ENCODE measurements at places on chromosomes 2 and 18.

- DNase-seq: no peak
Measured at GRCh38 chr18:56910237-56910636, 236.7 kb upstream of the BOD1L2 start.

- DNase-seq: no peak
Measured at GRCh38 chr2:207135801-207136457, 29.8 kb downstream of the KLF7 start.

- no peak for DNase-seq
Measured at GRCh38 chr2:120346026-120346666, at the start of gene INHBB. Gene INHBB (plus strand): TSS chr2:120346136. CDS start chr2:120346189, 53 bp downstream.

GRCh38 chr2:20050104-20050645 is 1.3 kb downstream of the LAPTM4A start:
- DNase-seq: peak; percentile 34

- DNase-seq: peak; percentile 9
Measured at GRCh38 chr2:171044416-171044815, 115.4 kb downstream of the GORASP2 start.

DNA sequence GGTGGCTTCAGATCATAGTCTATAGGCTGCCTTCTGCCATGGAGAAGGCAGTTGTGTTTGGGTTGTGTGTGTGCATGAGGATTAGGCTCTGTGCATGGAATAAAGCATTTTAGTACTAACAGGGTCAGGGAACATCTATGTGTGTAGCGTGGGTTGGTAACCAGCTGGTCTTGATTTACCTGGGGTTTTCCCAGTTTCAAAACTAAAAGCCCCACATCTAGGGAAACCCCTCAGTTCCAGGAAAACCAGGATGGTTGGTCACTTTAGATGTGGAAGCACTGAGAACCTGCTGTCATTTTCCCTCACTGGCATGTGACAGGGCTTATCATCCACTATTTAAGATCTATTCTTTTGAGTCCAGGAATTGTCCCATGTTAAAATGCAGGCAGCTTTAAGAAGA is 116.3 kb downstream of the POLE4 start:
- DNase-seq: no peak

GRCh38 chr2:37427241-37427640 is 82.8 kb downstream of the QPCT start:
- DNase-seq: no peak

GRCh38 chr2:43791035-43791765 is 17.4 kb downstream of the DYNC2LI1 start:
- no peak for DNase-seq

DNA sequence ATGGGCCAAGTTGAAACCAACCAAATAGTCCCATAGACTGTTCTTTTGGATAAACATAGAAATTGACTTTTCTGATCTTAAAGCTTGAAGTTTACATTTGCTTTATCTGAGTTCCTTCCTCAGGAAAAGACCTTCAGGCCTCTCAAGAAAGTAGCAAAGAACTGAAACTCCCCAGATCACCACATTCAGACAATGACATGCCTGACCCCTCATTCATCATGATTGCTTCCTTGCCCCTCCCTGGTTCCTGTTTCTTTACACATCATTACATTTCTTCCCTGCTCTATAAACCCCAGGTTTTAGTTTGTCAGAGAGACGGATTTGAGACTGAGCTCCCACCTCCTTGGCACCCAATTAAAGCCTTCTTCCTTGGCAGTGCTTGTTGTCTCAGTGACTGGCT is 83.6 kb upstream of the ST3GAL5 start:
- DNase-seq: no peak

GRCh38 chr2:133326652-133327397 is 241.4 kb downstream of the NCKAP5 start:
- DNase-seq: no peak

- no peak for DNase-seq
Measured at GRCh38 chr2:101985101-101985792, 6.5 kb upstream of the IL1R2 start.

DNA sequence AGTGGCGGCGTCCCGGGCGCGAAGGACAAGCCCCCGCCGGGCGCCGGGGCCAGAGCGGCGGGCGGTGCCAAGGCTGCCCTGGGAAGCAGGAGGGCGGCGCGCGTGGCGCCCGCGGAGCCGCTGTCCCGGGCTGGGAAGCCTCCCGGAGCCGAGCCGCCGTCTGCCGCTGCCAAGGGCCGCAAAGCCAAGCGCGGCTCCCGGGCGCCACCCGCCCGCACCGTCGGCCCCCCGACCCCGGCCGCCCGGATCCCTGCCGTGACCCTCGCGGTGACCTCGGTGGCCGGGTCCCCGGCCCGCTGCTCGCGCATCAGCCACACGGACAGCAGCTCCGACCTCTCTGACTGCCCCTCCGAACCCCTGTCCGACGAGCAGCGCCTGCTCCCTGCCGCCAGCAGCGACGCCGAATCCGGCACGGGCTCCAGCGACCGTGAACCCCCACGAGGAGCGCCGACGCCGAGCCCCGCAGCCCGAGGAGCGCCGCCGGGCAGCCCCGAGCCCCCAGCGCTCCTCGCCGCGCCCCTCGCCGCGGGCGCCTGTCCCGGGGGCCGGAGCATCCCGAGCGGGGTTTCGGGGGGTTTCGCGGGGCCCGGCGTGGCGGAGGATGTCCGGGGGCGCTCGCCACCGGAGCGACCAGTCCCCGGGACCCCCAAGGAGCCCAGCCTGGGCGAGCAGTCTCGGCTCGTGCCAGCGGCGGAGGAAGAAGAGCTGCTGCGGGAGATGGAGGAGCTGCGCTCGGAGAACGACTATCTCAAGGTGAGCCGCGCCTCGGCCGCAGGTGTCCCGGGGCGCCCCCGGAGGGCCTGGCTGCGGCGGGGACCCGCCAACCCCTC is 820 bp downstream of the MTCL1 start:
- DNase-seq: no peak

DNA sequence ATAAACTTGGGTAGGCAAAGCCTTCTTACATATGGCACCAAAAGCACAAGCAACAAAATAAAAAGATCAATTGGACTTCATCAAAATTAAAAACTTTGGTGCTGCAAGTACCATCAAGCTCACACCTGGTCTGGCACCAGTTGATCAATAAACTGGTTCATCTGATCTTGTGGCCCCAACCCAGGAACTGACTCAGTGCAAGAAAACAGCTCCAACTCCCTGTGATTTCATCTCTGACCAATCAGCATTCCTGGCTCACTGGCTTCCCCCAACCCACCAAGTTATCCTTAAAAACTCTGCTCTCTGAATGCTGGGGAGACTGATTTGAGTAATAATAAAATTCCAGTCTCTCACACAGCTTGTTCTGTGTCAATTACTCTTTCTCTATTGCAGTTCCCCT is 8.4 kb downstream of the EPG5 start:
- no peak for DNase-seq

- DNase-seq: no peak
Measured at GRCh38 chr2:136310797-136311603, 193.1 kb upstream of the CXCR4 start.

GRCh38 chr2:179020156-179020750 is 29.7 kb downstream of the CCDC141 start:
- peak; percentile 55 for DNase-seq

DNA sequence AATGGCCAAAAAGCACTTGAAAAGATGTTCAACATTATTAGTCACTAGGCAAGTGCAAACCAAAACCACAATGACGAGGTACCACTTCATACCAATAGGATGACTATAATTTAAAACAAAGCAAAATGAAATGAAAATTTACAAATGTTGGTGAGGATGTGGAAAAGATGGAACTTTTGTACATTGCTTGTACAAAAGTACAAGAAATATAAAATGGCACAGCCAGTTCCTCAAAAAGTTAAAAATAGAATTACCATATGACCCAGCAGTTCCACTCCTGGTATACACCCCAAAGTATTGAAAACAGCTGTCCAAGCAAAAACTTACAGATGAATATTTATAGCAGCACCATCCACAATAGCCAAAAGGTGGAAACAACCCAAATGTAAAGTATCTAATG is 107.8 kb upstream of the XPO1 start:
- DNase-seq: no peak

- no peak for DNase-seq
Measured at GRCh38 chr2:164840458-164840929, 1.1 kb downstream of the COBLL1 start.

DNA sequence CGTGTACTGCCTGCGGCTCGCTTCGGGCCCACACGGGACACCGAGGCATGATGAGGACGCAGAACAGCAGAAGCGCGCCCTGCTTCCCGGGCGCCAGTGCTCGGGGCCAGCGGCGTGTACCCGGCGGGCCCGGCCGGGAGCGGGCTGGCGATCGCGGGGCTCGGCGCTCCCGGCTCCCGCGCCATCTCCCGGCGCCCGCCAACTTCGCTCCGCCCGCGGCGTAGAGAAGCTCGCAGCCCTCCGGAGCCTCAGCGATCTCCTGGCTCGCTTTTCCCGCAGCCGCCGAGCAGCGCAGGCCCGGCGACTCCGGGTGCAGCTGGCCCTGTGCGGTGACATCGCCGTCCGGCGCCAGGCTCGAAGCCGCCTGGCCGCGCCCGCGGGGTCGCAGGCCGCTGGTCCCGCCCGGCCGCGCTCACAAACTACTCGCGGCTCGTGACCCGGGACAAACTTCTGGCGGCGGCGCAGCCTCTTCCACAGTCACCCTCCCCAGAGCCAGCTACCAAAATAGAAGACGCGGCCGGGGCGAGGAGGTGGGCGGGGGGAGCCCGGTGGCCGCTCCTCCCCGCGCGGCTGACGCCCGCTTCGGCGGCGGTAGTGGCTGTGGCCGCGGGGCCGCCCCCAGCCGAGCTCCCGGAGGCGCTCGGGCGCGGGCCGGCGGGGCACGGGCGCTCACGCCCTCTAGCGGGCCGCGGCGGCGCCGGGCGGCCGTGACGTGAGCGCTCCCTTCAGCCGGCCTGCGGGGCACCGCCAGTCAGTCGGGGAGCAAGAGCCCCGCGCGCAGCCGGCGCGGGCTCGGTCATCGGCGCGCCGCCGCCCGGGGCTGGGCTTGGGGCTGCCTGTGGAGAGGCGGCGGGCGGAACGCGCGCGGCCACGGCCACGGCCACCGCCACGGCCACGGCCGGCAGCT is at the start of gene PTPRM:
PTPRM (plus strand) TSS at position 750 of the 907 bp plus-strand sequence. CDS start 503 bp downstream, outside the sequence.
- peak; percentile 51 for DNase-seq

DNA sequence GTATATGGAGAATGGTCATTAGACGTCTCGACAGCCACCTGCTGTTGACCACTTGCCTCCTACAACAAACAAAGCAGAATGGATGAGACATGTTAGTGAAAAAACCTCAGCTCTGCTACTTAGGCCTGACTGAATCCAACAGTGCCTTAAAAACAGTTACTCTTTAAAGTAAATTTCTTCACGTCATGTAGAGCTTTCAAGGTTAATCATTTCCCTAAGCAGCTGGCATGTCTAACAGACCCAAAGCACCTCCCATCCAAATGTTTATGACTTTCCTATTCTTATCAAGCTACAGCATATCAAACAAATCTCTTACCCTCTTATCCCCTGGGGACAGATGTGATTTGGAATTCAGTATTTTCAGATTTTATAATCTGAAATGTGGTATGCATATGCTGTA is 75.6 kb upstream of the ITGB6 start:
- DNase-seq: no peak

GRCh38 chr18:56853961-56854360 is 202.8 kb downstream of the WDR7 start:
- DNase-seq: no peak

GRCh38 chr18:32373995-32374394 is 96.7 kb downstream of the GAREM1 start:
- no peak for DNase-seq

DNA sequence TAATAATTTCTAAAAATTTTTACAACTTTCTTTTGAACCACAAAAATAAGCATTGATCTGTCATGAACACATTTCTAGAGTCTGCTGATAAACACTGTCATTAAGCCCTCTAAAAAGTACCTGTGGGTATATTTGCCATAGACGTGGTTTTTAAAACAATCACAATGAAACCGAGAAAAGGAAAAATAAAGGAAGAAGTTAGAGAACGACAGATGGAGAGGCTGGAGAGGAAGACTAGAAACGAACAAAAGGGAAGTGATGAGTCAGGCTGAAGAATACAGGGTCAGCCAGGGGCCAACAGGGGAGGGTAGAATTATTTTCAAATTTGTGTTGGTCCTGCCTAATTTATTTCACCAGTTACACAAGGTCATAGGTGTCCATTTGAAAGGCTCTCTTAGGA is 62.0 kb downstream of the MYL12B start:
- no peak for DNase-seq

DNA sequence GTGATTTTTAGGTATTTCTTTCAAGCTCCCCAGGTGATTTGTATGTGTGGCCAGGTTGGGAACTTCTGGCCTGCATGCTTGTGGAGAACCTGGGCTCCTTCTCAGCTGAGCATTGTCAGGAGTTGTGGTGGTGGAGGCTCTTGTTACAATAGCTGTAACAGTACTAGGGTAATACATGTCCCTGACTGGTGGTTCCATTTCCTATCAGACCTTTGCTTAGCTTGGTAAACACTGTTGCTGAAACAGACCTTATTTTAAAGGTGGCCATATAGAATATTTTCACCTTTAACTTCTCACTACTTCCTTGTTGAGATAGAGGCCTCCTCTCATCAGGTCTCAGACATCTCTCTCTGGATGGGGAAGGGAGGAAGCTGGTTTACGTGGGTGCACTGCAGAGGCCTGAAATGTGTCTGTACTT is 79.2 kb downstream of the SETBP1 start:
- DNase-seq: peak; percentile 9

GRCh38 chr2:49167131-49167530 is 12.8 kb upstream of the FSHR start:
- DNase-seq: no peak

DNA sequence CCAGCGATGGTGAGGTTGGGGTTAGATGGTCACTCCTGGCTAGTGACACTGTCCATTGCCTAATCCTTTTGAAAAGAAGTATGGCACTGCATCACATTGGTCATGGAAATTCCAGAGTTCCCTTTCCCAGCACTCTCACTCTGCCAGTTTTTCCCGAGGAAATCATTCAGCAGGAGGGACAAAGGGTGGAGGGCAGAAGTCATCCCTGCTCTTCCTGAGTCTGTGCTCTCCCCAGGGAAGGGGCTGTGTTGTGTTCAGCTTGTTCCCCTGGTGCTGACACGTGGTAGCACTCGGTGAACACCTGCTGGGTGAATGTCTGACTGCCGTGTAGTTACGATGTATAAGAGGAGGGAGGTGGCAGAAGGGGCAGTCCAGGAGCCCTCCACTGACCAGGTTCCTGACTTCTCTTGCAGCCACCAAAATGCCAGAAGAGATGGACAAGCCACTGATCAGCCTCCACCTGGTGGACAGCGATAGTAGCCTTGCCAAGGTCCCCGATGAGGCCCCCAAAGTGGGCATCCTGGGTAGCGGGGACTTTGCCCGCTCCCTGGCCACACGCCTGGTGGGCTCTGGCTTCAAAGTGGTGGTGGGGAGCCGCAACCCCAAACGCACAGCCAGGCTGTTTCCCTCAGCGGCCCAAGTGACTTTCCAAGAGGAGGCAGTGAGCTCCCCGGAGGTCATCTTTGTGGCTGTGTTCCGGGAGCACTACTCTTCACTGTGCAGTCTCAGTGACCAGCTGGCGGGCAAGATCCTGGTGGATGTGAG is 21.6 kb downstream of the STEAP3 start:
- DNase-seq: no peak

DNA sequence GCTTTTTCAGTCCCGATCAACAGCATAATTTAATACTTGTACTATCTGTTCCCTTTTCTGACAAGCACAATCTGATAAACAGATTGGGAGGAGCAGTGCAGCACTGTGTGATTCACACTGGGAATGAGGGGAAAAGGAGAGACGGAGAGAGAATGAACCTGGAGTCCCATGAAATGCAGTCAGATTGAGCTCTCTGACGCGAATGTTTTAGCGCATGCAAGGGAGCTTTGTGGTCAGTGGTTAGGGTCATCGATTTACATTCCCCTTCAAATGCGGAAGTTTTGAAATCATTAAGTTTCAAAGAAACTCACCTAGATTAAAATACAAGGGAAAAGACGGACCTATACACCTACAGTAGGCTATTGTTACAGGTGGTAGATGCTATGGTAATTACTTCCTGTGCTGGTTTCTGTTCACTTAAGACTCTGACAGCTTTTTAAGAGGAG is 99.6 kb downstream of the KCTD1 start:
- no peak for DNase-seq

Data from activated CD4-positive, alpha-beta T cell treated with anti-CD3 and anti-CD28 coated beads, Interleukin-2, amount 10 ng/mL, durations not matched to agents 7 days and 5 days (primary cell).